Upper lobe of left lung (tissue), 6 donors: ENCODE measurements at places on chromosomes 1 and 21. TPM values are rescaled to one million over a fixed set of nuclear protein-coding genes. Genes with fewer than 3 reads are reported as not detected.
A peak's percentile ranks its signal among the peaks of the same experiment; 100 is the strongest.

DNA sequence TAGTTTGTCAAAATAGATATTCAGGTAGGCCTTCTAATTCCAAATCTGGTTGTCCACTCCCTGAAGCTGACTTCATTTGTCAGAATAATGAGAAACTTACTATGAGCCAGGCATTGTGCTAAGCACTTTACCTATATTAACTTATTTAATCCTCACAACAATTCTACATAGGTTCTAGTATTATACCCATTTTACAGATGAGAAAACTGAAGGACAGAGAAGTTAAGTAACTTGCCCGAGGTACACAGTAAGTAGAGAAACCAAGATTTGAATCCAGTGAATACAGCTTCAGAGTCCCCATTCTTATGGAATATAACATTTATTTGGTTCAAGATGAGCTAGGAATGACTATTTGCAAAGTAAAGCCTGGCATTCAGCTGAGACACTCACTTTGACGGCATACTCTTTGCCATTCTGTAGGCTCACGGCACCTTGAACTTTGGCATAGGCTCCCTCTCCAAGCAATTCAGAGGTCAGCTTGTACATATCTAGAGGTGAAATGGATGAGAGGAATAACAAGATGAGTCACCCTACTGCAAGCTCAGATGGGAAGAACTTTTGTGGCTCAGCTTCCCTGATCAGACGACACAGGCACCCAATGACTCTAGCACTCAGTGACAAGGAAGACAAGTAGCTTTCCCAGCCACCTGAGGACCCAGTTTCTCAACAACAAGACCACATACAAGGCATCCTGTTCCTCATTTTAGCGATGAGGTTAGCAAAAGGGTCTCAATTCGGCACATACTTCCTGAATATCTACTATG, 23.7 kb downstream of the MKNK1 start:
- peaks cover 87% of the 10 kb centered on the region for H3K36me3 ChIP-seq
- no peaks in the 10 kb centered on the region for H3K27me3 ChIP-seq

DNA sequence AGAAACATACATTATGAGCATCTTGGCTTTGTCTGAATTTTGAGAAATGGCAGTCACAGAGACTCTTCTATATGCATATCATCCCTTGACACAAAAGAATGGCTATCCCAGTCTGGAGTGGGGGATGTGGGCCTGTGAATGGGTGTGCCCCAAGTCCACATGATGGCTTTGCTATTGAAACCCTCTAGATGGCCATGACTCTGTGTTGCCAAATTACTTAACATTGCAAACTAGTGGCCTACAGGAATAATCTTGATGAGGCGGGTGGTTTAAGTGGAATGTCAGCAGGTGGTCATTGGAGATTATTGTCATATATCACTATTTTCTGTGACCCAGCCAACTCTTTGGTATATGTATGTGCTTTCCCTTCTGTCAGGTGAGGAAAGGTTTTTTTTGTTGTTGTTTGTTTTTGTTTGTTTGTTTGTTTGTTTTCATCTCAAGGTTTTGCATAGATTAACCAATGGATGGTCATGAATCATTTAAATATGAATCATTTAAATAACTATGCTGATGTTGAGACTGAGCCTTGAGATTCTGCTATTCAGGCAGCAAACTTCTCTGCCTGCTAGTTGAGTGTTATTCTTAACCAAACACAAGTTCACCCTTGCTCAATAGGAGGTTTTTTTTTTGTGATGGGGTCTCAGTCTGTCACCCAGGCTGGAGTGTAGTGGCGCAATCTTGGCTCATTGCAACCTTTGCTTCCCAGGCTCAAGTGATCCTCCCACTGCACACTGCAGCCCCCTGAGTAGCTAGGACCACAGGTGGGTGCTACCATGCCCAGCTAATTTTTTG, 103.0 kb downstream of the NOS1AP start:
- H3K36me3 ChIP-seq: no peaks in the 10 kb centered on the region
- H3K27ac ChIP-seq: no peak overlapping the region
- H3K4me3 ChIP-seq: no peak overlapping the region
- H3K4me1 ChIP-seq: no peaks in the 10 kb centered on the region
- no peak for DNase-seq

DNA sequence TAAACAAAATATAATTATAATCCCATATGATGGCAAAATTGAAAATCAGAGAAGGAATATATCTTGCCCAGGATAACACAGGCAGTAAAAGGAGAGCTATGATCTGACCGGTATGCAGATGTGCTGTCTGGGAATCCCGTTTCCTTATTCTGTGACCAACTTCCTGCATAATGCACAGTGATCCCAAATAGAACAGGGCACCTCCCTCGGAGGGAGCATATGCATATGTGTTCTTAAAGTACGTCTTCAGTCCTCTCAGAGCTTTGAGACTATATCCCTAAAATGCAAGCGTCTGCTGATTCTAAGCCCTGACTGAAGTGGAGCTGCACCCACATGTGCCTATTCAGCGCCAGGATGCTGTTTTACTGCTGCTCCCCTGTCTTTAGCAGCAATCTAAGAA, 366.1 kb upstream of the PTBP2 start:
- no peak overlapping the region for H3K4me3 ChIP-seq
- H3K4me1 ChIP-seq: no peaks in the 10 kb centered on the region
- H3K36me3 ChIP-seq: no peaks in the 10 kb centered on the region
- DNase-seq: no peak
- no peaks in the 10 kb centered on the region for H3K27me3 ChIP-seq

GRCh38 chr1:17248781-17249180, at the start of gene PADI3:
Gene PADI3, plus strand, starts transcription at chr1:17249098. Its CDS starts 40 bp downstream, at chr1:17249138.
- no peak for DNase-seq
- H3K36me3 ChIP-seq: no peaks in the 10 kb centered on the region
- H3K4me1 ChIP-seq: no peaks in the 10 kb centered on the region
- H3K4me3 ChIP-seq: no peak within 1 kb of the TSS

The SPAG17 gene
- 6.8 TPM for total RNA-seq

- no peaks in the 10 kb centered on the region for H3K4me1 ChIP-seq
- DNase-seq: no peak
- no peak overlapping the region for H3K4me3 ChIP-seq
- no peaks in the 10 kb centered on the region for H3K36me3 ChIP-seq
- H3K27me3 ChIP-seq: no peaks in the 10 kb centered on the region
- H3K27ac ChIP-seq: no peak overlapping the region
These were observed 302.5 kb downstream of the RWDD3 start for GRCh38 chr1:95536501-95536900.

- no peak overlapping the region for H3K27ac ChIP-seq
- no peak overlapping the region for H3K4me3 ChIP-seq
- DNase-seq: no peak
- no peaks in the 10 kb centered on the region for H3K4me1 ChIP-seq
These were observed 141.2 kb downstream of the COL24A1 start for GRCh38 chr1:86015375-86015774.

The MINDY1 gene
- 19.0 TPM for total RNA-seq

DNA sequence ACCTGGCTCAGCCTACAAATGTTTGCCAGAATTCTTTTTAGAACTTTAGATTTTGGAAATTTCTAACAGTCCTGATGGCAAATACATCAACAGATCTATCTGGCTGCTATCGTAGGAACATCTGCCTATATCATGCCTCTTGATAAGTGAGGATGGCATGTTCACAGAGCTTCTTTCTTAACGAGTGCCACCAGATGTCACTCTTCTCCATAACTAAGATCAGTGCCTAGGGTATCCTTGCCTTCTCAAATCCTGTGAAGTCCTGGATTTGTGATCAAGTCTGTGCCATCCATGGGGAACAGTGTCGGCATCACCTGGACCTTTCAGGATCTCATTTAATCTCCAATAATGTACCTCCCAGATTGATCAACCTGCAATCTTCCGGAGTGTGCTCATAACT, 36.5 kb upstream of the CD5L start:
- H3K27me3 ChIP-seq: no peaks in the 10 kb centered on the region
- no peaks in the 10 kb centered on the region for H3K36me3 ChIP-seq
- H3K4me1 ChIP-seq: no peaks in the 10 kb centered on the region
- H3K4me3 ChIP-seq: no peak overlapping the region
- DNase-seq: no peak

The COA6 gene
- total RNA-seq: 16.0 TPM

The POU3F1 gene
- total RNA-seq: not detected

GRCh38 chr1:32695098-32695904, 7.3 kb downstream of the SYNC start:
- H3K4me3 ChIP-seq: no peak overlapping the region
- no peak for DNase-seq
- H3K4me1 ChIP-seq: peaks cover 14% of the 10 kb centered on the region
- H3K27ac ChIP-seq: peak overlapping the region; percentile 57

DNA sequence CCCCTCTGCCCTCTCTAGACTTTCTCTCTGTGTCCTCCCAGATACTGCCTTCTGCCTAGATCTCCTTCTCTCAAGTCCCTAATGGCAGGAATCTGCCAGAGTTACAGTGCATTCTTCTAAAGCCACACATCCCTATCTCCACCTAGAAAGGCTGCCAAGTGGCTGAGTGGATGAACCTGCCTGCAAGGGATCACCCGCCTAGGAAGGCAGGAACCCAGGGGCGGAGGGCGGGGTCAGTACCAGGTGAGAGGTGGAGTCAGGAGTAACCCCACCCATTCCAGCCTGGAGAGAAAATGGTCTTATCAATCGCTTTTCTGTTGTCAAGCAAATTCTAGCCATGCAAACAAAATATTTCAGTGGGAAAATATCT, 60.8 kb downstream of the BCAR3 start:
- peaks cover 49% of the 10 kb centered on the region for H3K4me1 ChIP-seq
- no peak overlapping the region for H3K4me3 ChIP-seq
- no peaks in the 10 kb centered on the region for H3K27me3 ChIP-seq
- no peaks in the 10 kb centered on the region for H3K36me3 ChIP-seq
- H3K27ac ChIP-seq: no peak overlapping the region

DNA sequence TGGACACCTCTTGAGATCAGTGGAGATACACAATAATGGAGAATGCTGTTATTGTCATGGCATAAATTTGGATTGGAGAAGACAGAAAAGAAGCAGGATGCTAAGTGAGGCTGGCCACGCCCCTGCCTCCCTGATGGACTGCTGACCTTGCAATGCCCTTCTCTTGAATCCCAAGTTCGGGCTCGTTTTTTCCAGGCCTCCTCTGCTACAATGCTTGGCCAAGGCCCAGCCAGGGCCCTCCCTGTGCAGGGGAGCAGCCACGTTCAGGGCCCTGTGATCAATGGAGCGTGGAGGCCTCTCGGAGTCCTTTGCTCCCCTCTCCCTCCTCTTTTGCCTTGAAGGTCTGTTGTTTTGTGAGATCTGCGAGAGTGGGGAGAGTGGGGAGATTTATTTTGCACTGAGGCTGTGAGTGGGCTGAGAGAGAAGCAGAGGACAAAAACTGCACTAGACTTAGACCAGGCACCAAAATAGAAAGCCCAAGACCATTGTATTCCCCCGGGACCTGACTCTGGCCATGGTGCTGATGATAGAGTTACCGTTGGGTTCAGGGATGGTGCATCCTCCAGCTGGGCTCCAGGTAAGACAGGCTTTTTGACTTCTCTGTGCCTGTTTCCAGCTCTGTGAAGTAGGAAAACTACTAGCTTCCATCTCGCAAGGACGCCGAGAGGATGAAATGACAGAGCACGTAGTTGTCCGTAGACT, 268.6 kb downstream of the KAZN start:
- no peaks in the 10 kb centered on the region for H3K27me3 ChIP-seq
- no peaks in the 10 kb centered on the region for H3K4me1 ChIP-seq
- H3K27ac ChIP-seq: no peak overlapping the region

The KCNT2 gene
- total RNA-seq: 8.8 TPM

- no peak for DNase-seq
- no peaks in the 10 kb centered on the region for H3K36me3 ChIP-seq
- no peak overlapping the region for H3K4me3 ChIP-seq
- H3K27ac ChIP-seq: no peak overlapping the region
- no peaks in the 10 kb centered on the region for H3K27me3 ChIP-seq
- peaks cover 8% of the 10 kb centered on the region for H3K4me1 ChIP-seq
These were observed 141.7 kb upstream of the IRF2BP2 start for GRCh38 chr1:234751678-234752077.

GRCh38 chr1:238950784-238951183, 435.6 kb upstream of the CHRM3 start:
- no peak for DNase-seq
- H3K36me3 ChIP-seq: no peaks in the 10 kb centered on the region
- no peaks in the 10 kb centered on the region for H3K4me1 ChIP-seq
- H3K27ac ChIP-seq: no peak overlapping the region
- H3K27me3 ChIP-seq: no peaks in the 10 kb centered on the region

- H3K4me3 ChIP-seq: no peak overlapping the region
- no peaks in the 10 kb centered on the region for H3K27me3 ChIP-seq
- H3K27ac ChIP-seq: no peak overlapping the region
- no peak for DNase-seq
- H3K4me1 ChIP-seq: no peaks in the 10 kb centered on the region
These were observed 18.4 kb upstream of the ELK4 start for GRCh38 chr1:205650241-205650640.

The BPNT1 gene
- total RNA-seq: 14.7 TPM

The EBNA1BP2 gene
- 48.3 TPM for total RNA-seq

DNA sequence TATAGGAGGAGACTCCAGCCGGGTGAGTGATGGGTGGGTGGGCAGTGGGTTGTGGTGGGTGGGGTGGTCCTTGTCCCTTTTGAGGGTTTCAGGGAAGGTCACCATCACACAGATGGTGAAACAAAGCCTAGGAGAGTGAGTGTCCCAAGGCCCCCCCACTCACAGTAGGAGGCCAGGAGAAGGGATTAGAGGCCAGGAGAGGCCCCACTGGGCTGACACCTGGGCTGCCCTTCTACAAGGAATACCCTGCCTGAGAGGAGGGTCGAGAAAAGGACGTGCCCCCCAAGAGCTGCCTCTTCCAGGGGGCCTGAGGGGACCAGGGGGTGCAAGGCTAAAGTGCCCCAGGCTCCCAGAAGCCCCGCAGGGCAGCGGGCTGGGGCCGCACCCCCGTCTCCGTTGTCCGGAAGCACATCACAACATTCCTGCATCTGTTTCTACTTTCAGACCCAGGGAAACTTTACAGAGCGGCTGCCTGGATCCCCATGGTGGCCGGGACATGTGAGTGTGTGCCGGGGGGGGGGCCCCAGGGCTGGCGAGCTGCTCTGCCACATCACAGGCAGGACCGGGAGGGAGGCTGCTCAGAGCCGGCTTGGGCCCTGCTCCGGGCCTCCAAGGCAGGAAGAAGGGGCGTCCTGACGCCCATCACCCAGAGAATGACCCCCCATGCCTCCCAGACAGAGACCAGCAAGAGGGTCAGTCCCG, 68.2 kb downstream of the ARHGEF16 start:
- no peak overlapping the region for H3K4me3 ChIP-seq
- H3K27ac ChIP-seq: no peak overlapping the region
- no peaks in the 10 kb centered on the region for H3K4me1 ChIP-seq
- H3K36me3 ChIP-seq: peaks cover 5% of the 10 kb centered on the region
- no peak for DNase-seq
- H3K27me3 ChIP-seq: no peaks in the 10 kb centered on the region

The SRSF10 gene
- 81.4 TPM for total RNA-seq

The SYTL1 gene
- total RNA-seq: 74.4 TPM

DNA sequence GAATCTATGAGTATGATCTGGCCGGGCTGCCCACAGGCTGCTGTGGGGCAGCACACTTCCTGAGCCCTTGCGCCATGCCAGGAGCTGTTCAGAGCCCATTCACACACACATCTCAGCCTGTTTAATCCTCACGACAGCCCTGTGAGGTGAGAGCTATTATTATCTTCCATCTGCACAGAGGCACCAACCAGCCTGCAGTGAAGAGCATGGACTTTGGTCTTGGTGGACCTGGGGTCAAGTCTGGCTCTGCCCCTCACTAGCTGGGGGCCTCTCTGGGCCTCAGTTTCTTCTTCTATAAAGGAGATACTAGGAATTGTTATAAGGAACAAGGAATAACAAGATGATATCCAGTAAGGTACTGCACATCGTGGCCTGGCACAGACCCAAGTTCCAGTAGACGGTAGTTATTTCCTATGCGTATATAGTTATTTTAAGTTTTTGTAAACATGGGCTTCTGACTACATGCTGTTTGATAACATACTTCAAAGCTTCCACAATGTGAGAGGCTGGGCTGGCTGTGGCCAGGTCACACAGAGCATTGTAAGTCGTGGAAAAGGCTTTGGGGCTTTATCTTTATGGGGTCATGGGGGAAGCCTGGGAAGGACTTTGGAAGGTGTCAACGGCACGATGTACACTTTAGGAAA, 3.4 kb upstream of the PADI2 start:
- H3K27me3 ChIP-seq: peaks cover 7% of the 10 kb centered on the region
- H3K4me1 ChIP-seq: peaks cover 47% of the 10 kb centered on the region
- no peak overlapping the region for H3K4me3 ChIP-seq
